ENCODE measurements at places on chromosomes 12 and 14. TPM values are rescaled to one million over a fixed set of nuclear protein-coding genes. Genes with fewer than 3 reads are reported as not detected.
A peak's percentile ranks its signal among the peaks of the same experiment; 100 is the strongest.

DNA sequence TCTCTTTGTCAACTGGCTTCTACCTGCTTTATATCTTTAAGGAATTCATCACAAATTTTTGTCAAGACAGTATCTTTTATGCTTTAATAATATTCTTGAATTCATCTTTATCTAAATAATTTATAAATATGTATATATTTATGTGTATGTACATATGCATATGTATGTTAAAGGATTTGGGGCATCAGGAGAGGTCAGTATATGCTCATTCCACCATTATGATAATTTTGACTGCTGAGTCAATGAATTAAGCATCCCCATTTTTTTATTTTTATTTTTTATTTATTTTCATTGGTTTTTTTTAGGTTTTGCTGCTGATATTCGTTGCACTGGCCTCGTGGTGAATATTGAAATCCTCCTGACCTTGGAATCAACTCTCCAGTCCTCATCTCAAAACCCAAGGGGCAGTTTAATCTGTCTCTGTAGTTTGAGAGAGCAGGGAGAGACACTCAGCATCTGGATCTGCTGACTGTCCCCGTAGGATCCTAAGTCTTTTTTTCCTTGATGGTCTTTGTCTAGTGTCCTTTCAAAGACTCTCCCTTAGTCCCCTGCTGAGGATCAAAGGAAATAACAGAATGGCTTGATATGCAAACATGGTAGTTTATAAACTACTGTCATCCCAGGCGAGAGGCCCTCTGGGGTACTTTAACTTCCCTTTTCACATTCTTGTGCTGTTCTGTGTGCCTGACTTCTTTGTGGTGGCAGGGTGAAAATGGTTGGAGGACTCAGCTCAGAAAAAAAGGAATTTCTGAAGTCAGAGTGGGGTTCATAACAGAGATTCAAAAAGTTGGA is 218.7 kb downstream of the DIO2 start:
- no peak for DNase-seq

DNA sequence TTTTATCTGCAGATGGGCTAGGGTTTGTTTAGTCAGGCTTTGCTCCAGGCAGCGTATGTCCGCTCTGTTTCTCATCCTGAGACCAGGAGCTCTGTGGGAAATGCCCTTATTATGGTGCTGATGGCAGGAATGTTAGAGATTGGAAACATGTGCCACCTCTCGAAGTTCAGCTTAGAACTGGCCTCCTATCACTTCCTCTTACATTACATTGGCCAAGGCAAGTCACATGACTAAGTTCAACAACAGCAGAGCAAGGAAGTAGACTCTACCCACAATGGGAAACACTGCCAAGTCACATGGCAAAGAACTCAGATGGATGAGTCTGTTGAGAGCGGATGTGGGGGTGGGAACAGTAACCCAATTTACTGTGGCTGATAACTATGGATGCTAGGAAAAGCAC is 161.9 kb upstream of the WSCD2 start:
- no peak for DNase-seq

- DNase-seq: no peak
Measured at GRCh38 chr12:107775093-107775721, 703 bp downstream of the ASCL4 start.

GRCh38 chr12:98678946-98679610 is 34.0 kb downstream of the APAF1 start:
- no peak for DNase-seq

DNA sequence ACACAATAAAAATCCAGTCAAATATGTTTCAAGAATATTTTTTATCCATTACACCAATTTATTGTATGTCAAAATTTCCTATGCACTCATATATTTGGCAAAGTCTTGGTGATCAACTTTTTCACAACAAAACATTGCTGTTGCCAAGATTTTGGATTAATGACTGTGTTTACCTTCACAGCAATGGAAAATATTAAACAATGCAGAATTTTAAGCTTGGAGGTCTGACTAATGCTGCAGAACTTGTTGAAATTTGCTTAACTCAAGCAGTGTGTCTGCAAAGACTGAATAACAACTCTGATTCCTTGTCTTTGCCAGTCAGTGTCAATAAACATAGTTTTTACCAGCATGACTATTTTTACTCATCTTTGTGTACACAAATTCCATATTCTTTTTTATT is 336.4 kb downstream of the CCER1 start:
- DNase-seq: no peak

The FLRT2 gene
- 8.1 TPM for total RNA-seq

The RHEBL1 gene
- total RNA-seq: 3.8 TPM

GRCh38 chr12:219891-220352 is 6.0 kb upstream of the SLC6A12 start:
- no peak for DNase-seq

- DNase-seq: no peak
Measured at GRCh38 chr14:66496188-66496807, 10.1 kb downstream of the CCDC196 start.

The FOXA1 gene
- total RNA-seq: 8.2 TPM

DNA sequence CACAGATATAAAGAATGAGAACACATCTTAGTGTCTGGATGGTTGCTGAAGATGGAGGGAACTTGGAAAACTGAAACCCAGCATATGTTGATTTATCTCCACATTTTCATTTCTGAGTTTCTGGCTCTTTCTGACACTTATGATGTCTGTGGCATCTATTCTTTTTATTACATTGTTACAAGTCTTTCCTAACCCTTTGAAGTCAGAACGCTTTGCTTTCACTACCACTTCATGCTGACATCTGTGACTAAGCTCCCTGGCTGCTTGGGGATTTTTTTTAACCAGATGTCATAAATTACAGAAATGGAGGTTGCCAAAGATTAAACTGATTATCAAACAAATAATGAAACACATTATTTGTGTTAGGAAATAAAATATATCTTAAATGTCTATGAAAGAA is 188.7 kb downstream of the KITLG start:
- peak; percentile 61 for DNase-seq

DNA sequence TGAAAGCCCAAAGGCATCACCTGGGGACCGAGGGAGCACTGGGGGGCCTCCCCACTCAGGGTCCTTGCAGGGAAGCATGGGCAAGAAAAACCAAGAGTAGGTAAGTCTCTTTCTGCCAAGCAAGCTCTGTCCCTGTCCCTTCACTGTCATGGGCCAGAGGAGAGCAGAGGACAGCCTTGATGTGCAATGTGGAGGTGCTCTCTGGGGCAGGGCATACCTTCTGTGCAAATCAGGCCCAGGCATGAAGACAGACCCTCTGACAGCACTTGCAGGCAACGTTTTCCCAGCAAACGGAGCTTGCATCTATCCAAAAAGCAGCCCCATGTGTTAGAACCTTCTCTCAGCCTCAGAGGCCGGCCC is 192.5 kb upstream of the PWP1 start:
- DNase-seq: no peak

- no peak for DNase-seq
Measured at GRCh38 chr12:49941556-49942511, 8.7 kb upstream of the AQP2 start.

The TMEM132D gene
- 7.1 TPM for total RNA-seq

DNA sequence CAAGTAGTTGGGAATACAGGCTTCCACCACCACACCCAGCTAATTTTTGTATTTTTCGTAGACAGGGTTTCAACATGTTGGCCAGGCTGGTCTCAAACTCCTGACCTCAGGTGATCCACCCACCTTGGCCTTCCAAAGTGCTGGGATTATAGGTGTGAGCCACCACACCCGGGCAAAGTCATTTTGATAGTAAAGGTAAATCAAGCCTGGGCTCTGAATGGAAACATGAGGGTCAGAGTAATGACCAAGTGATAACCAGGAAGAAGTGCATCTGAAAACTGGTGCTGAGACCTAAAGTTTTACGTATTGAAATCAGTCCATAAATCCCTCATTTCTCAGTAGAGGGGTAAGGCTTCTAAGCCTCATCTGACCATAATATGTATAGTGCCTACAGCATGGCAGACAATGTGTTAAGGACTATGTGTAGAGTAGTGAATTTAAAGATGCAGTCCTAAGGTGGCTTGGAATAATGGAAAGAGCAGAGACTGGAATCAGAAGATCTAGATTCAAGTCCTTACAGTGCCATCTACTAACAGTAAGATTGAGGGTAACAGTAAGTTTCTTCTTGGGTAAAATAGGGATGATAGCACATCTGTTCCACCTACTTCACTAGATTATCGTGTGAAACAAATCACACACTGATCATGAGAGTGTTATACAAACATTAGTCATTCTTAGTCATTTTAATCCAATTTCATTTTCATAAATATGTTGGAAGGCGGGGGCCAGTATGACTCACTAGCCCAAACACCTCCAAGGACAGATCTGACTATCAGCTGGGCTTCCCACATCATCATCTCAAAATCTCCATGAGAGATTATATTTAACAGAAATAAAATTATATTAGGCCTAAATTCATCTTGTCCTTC is 11.2 kb downstream of the MAP4K5 start:
- no peak for DNase-seq

GRCh38 chr12:108815875-108816594 is 41.3 kb downstream of the SSH1 start:
- no peak for DNase-seq

DNA sequence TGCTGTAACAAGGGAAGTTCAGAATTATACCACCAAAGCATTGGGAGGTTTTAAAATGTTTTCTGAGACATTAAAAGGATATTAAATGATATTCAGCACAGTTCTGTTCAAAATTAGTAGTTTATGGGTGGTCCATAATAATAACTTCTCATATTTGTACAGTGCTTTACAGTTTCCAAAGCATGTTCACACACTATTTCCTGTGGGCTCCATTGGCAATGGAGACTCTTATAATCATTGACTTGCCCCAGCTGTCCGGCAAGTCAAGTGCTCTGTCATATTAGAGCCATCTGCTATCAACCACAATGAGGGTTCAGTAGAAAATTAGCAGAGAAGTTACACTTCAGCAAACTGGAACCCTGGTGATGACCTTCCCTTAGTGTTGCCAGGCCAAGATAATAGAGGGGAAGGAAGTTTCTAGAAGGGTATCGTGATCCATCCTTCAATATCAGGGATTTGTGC is 526.6 kb upstream of the CCDC196 start:
- no peak for DNase-seq

The ADSS1 gene
- total RNA-seq: 3.4 TPM

DNA sequence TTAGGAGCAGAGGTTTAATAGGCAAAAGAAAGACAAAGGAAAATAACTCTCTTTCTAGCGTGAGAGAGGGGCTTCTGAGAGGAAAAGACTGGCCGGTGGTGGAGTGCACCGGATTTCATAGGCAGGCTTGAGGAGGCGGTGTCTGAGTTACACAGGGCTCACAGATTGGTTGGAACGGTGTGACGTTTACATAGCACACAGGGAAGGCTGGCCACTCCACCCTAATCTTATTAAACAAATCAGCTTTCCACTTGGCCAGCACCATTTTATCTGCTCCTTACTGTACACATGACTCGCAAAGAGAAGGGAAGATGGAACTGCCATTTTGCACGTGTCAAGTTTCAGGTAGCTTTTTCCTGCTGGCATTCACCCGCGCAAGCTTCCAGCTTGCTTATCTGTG is 587.7 kb downstream of the RPL10L start:
- no peak for DNase-seq

DNA sequence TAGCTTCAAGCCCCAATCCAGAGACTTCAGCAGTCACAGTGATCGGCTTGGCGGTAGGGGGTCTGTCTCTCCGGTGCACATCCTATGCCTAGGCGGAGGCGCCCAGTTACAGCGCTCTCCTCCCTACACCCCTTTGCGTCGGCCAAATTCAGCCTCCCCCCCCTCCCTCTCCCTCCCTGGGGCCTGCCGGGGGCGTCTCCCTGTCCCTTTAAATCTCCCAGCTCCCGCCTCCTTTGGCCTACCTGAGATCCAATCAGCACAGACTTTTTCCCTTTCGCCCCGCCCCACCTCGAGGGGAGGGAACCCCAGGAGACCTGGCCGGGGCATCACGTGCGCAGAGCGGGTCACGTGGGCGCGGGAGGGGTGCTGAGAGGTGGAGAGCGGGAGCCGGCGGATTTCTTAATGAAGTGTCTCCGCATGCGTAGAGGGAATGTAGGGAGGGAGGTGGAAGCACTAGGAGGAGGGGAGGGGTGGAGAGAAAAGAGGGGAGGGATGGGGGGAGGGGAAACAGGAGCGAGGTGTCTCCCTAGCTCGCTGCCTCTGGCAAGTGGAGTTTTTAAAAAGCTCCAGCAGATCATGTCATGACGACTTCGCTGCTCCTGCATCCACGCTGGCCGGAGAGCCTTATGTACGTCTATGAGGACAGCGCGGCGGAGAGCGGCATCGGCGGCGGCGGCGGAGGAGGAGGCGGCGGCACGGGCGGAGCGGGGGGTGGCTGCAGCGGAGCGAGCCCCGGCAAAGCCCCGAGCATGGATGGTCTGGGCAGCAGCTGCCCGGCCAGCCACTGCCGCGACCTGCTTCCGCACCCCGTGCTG is at the start of gene HOXC13:
Gene HOXC13 (plus strand): TSS at position 506 of the 815 bp plus-strand sequence. CDS start 76 bp downstream, at position 582.
- DNase-seq: no peak

DNA sequence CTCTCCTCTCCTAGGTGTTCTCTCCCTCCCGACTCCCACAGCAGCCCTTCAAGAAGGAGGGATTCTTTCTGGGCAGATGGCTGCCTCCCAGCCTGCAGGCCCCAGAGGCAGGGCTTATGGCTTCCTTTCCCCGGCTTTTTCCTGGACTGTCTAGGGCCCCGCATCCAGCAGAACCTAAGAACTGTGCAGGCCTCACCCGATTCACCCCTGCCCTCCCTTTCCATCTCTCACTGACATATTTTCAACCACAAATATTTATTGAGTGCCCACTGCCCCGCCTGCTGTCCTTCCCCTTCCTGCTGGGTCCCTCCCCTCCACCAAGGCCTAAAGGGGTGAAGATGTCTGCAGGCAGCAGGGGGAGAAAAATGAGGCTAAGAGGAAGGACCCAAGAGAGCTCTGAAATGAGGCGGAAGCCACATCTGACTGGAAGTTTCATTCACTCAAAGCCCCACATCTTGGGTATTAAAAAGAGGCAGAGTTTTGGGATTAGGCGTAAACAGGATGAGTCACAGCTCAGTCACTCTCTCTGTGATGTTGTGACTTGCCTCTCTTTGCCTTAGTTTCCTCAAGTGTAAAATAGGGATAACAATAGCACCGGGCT is 2.9 kb downstream of the SCNN1A start:
- DNase-seq: peak; percentile 52

DNA sequence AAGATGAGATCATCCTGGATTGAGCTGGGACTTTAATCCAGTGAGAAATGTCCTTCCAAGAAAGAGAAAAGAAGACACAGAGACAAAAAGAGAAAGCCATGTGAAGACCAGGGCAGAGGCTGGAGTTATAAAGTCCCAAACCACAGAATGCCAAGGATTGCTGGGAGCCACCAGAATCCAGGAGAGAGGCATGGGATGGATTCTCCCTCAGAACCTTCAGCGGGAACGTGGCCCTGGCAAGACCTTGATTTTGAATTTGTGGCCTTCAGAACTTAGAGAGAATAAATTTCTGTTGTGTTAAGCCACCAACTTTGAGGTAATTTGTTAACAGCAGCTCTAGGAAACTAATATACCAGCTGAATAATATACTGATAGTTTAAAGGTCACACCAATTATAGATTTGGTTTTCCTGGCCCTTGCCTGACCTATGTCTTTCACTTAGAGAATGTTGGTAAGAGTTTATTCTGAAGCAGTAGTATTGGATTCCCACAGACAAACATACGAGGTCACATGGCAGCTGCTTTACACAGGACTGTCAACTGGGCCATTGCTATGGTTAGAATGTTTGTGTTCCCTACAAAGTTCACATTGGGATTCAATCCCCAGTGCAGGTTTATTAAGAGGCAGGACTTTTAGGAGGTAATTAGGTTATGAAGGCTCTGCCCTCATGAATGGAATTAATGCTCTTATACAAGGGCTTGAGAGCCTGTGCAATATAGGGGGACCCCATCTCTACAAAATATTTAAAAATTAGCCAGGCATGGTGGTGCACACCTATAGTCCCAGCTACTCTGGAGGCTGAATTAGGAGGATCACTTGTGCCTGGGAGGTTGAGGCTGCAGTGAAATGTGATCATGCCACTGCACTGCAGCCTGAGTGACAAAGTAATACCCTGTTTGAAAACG is 156.5 kb upstream of the EEA1 start:
- no peak for DNase-seq
